Fibroblast of skin of abdomen (primary cell): ENCODE measurements at places on chromosomes 5 and 9.

DNA sequence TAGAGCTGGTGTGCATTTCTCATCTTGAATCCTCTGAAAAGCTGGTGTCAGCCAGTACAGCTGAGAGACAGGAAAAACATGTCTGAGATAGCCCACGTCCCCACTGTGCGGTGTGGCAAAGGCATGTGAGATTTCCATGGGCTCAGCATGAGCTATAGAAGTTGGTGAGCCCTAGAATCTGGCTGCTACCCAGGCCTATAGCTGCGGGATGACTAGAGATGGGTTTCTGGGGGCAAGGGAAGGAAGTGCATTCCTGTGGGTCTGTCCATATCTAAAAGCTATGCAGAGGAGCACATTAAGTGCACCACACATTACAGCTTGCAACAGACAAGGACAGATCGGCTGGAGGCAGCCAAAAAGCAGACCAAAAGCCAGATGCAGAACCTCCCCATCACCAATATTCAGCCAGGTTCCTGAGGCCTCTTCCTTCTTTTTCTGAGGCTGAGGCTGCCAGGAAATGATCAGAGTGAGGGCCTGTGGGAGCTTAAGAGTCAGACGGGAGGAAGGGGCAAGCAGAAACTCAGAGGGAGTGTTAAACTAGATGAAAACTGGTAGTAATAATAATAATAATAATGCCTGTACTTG is 55.8 kb upstream of the RANBP3L start:
- DNase-seq, result peak; percentile 98

- DNase-seq, result no peak
These were observed 119.8 kb downstream of the SIL1 start for GRCh38 chr5:139078345-139078744.

- DNase-seq, result peak; percentile 81
These were observed 3.1 kb downstream of the GTF3C4 start for GRCh38 chr9:132673355-132673754.

GRCh38 chr5:39714036-39714698 is 289.4 kb upstream of the DAB2 start:
- peak; percentile 62 for DNase-seq

DNA sequence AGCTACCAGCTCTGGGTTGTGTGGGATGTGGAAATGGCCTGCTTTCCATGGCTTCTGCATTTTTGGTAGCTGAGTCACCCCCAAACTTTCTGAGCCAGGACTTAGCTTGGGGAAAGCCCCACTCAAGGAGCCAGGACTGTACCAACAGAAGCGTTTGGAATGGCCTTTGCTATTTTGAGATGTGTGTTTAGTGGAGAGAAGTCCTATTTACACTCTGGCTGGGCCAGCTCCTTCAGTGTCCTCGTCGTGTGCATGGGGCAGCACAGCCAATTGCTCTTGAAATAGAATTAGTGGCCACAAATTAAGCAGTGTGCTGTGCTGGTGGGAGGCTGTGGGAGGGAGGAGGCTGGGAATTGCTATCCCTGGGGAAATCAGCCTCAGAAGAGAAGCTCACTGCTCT is 51.6 kb downstream of the ENTREP1 start:
- DNase-seq, result peak; percentile 93

GRCh38 chr9:11340654-11341053 is 727.9 kb upstream of the PTPRD start:
- DNase-seq, result no peak

- DNase-seq, result peak; percentile 71
These were observed at the start of gene JADE2 for GRCh38 chr5:134524826-134525682. Gene JADE2 (plus strand): TSS chr5:134525670. CDS start chr5:134535858, 10,188 bp downstream.
